Esophagus squamous epithelium (tissue), 5 donors: ENCODE measurements at places on chromosomes 3 and 15. TPM values are rescaled to one million over a fixed set of nuclear protein-coding genes. Genes with fewer than 3 reads are reported as not detected.

- H3K4me1 ChIP-seq, result no peaks in the 10 kb centered on the region
- H3K36me3 ChIP-seq, result no peaks in the 10 kb centered on the region
- H3K27me3 ChIP-seq, result no peaks in the 10 kb centered on the region
- no peak for DNase-seq
These were observed 298.3 kb upstream of the GPR149 start for GRCh38 chr3:154728285-154728684.

GRCh38 chr15:42808913-42809312 is 72.0 kb upstream of the CDAN1 start:
- no peak for DNase-seq
- no peak overlapping the region for H3K27ac ChIP-seq
- no peaks in the 10 kb centered on the region for H3K27me3 ChIP-seq
- H3K4me1 ChIP-seq, result no peaks in the 10 kb centered on the region
- no peak overlapping the region for H3K4me3 ChIP-seq
- peaks cover 30% of the 10 kb centered on the region for H3K36me3 ChIP-seq

DNA sequence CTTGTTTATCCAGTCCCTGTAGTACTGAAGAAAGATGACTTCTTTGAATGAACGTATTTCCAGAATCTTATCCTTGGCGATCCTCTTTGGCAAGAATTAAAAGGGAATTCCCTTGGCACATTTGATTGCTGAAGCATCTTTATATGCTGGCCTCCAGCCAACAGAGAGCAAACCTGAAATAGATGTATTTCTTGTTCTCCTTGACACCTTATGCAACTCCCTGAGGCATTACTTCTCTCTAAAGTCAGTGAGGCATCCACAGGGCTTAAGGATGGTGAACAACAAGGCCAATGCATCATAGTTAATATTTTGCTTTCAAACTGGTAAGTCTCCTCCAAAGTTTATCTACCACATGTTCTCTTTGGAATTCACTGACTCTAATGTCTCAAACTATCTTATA is 450.9 kb upstream of the THRB start:
- H3K27me3 ChIP-seq, result no peaks in the 10 kb centered on the region
- no peaks in the 10 kb centered on the region for H3K4me1 ChIP-seq
- no peak overlapping the region for H3K27ac ChIP-seq
- no peaks in the 10 kb centered on the region for H3K36me3 ChIP-seq

DNA sequence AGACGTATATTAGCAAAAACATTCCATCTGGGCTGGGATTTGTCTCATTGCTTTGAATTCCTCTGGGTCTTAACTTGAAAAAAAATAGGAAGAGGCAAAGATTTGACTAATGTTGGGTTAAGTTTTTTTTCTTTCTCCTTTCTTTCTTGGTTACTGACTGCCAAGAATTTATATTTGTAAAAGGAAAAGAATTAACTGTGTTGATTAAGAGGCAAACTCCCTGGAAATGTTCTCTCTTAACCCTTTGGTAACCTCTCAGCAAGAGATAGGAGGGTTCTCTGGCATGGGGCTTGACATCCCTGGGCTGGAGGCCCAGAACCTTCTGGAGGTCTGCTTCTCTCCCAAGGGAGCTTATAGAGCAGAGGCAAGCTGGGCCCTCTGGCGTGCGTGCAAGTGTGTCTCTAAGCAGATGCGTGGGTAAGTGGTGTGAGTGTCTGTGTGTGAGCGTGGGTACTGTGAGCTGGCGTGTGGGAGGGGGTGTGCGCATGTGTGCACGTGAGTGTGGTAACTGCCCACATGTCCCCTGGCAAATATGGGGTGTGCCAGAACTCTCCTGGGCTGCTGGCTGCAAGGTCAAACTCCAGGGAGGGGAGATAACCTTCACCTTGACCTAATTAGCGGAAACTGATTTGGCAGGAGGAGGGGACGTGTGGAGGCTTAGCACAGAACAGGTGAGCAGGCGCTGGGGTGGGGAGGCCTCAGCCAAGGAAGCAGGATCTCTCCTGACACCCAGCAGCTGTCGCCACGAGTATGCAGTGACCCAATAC is 49.4 kb upstream of the MAGEF1 start:
- H3K27ac ChIP-seq, result no peak overlapping the region
- no peak overlapping the region for H3K4me3 ChIP-seq
- no peaks in the 10 kb centered on the region for H3K36me3 ChIP-seq
- no peak for DNase-seq
- no peaks in the 10 kb centered on the region for H3K27me3 ChIP-seq

GRCh38 chr15:60555291-60555690 is 76.3 kb upstream of the ICE2 start:
- DNase-seq, result no peak
- H3K27ac ChIP-seq, result no peak overlapping the region
- H3K27me3 ChIP-seq, result no peaks in the 10 kb centered on the region
- H3K36me3 ChIP-seq, result no peaks in the 10 kb centered on the region
- no peak overlapping the region for H3K4me3 ChIP-seq

DNA sequence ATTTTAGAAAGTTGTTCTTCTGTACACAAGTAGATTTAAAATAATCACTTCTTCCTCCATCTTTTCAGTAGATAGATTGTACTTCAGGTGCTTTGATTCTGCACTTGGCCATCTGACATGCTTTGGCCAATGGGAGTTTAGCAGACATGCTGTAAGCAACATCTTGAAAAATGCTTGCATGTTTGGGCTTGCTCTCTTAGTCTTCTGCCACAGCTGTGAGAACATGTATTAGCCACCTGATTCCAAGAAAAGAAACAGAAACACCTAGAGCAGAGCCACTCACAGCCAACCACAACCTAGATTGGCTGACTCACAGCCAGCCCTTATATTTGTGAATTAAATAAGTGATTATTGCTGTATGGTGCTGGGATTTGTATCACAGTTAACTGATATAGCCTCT is 70.2 kb upstream of the GADL1 start:
- no peaks in the 10 kb centered on the region for H3K4me1 ChIP-seq
- no peak for DNase-seq
- no peak overlapping the region for H3K27ac ChIP-seq
- no peaks in the 10 kb centered on the region for H3K27me3 ChIP-seq

DNA sequence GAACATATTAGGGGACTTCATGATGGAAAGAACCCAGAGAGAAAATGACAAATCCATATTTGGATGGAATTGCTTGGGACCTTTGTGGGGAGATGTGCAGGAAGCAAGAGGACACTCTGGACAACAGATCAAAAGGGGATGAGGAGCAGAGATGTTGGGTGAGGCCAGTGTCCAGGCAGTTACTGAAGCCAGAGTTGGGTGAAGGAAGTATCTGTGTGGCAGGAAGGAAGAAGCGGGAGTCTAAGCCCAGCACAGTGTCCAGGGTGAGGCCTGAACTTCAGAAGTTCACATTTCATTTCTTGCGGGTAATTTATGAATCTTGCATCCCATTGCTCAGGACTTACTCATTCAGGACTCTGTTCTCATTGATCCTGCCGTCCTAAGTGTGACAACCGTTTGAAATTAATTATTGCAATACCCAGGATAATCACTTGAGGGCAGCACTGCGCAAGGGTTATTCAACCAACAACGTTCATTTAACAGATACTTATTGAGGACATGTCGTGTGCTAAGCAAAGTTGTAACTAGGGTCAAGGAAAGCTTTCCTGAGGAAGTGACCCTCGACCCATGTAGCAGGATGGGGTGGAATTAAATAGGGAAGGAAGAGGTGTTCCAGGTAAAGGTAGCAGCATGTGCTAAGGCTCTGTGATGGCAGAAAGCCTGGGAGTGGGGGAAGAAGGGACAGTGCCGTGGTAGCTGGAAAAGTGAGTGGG is 61.3 kb upstream of the CMTM8 start:
- no peaks in the 10 kb centered on the region for H3K4me1 ChIP-seq
- H3K27ac ChIP-seq, result no peak overlapping the region
- H3K27me3 ChIP-seq, result no peaks in the 10 kb centered on the region
- peaks cover 6% of the 10 kb centered on the region for H3K36me3 ChIP-seq

GRCh38 chr3:19931180-19931692 is 2.8 kb downstream of the EFHB start:
- no peak overlapping the region for H3K27ac ChIP-seq
- H3K36me3 ChIP-seq, result no peaks in the 10 kb centered on the region
- DNase-seq, result no peak

GRCh38 chr3:38457111-38458003 is 3.7 kb downstream of the ACVR2B start:
- H3K4me3 ChIP-seq, result no peak overlapping the region
- H3K4me1 ChIP-seq, result peaks cover 71% of the 10 kb centered on the region
- no peak overlapping the region for H3K27ac ChIP-seq
- H3K36me3 ChIP-seq, result no peaks in the 10 kb centered on the region

DNA sequence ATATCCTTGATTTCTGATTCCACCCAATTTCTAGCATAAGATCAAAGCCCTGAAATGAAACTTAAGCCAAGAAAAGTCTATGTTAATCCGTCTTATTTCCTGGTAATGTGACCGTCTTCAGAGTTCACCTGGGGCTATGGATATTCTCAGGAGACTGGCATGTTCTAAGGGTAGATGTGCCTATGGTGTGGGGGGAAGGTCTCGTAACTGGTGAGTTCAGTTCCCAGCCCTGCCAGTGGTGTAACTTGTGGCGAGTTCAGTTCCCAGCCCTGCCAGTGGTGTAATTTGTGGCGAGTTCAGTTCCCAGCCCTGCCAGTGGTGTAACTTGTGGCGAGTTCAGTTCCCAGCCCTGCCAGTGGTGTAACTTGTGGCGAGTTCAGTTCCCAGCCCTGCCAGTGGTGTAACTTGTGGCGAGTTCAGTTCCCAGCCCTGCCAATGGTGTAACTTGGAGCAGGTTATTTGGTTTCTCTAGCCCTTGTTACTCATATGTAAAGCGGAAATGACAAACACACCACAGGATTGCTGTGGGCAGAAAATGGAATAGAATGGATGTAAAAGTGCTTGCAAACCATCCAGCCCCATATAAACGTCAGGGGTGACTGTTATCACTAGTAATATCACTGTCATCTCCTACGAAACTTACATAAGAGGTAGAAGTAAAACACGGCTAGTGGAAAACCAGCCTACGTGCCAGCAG is 30.4 kb downstream of the SLC51A start:
- DNase-seq, result no peak
- peaks cover 4% of the 10 kb centered on the region for H3K36me3 ChIP-seq
- no peak overlapping the region for H3K27ac ChIP-seq
- no peak overlapping the region for H3K4me3 ChIP-seq
- H3K27me3 ChIP-seq, result no peaks in the 10 kb centered on the region
- no peaks in the 10 kb centered on the region for H3K4me1 ChIP-seq

The CHRD gene
- total RNA-seq, result 0.48 TPM

The PRTG gene
- total RNA-seq, result 1.3 TPM

The WDR49 gene
- total RNA-seq, result 7.4 TPM

The PLCD1 gene
- 32.2 TPM for total RNA-seq

The SCN11A gene
- under 0.01 TPM for total RNA-seq

The NPTN gene
- total RNA-seq, result 125 TPM

The RPL29 gene
- total RNA-seq, result 1,668 TPM

The GOLGA6B gene
- not detected for total RNA-seq

The GP5 gene
- total RNA-seq, result not detected

The CPN2 gene
- not detected for total RNA-seq

The GOLGA6L7 gene
- total RNA-seq, result not detected

The ABTB1 gene
- total RNA-seq, result 6.0 TPM
